Stimulated activated CD4-positive, alpha-beta T cell treated with anti-CD3 and anti-CD28 coated beads, Interleukin-1b, Interleukin-23, amount 100 ng/mL, for 1 hour (primary cell): ENCODE measurements at places on chromosomes 2 and 18.

GRCh38 chr2:164784376-164784775 is 57.2 kb downstream of the COBLL1 start:
- no peak for DNase-seq

DNA sequence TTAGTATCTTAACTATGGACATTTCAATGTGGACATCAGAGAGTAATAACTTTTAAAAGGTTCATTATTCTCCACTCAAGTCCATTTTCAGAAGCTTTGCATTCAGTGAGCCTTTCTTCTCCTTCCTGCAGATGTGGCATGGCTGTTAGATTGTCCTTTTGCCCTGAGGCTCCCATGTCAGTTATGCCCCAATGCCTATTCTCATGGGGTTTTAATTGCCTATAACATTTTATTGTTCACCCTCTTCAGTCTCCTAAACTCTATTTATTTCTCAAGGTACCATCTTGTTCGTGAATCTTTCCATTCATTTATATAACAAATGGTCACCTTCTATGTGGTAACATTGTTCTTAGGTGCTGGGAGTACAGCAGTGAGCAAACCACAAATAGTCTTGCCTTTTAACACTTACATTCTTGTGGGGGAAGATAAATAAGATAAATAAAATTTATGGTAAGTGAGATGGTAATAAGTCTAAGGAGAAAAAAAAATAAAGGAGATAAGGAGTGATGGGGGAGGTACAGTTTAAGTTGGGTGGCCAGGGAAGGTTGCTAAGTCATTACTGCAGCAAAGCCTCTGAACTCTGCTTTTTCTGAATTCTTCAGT is 277.9 kb upstream of the SIX3 start:
- DNase-seq = no peak

DNA sequence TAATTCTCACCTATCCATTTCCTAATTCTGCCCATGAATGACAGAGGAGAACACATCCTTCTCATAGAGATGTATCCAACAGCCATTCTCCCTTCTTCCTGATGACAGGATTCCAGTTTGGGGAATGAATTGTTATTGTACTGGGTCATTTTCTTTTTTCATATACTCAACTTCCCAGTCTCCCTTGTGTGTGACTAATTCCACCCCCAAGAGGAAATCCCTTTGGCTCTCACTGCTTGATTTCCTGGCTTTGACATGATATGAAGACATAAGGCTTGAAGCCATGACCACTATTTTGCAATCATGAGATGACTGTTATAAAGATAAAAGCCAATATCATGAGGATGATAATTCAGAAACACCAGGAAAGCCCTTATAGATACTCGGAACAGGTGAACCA is 384.7 kb upstream of the ACVR2A start:
- no peak for DNase-seq

GRCh38 chr18:74682991-74683297 is 85.3 kb downstream of the ZNF407 start:
- no peak for DNase-seq

DNA sequence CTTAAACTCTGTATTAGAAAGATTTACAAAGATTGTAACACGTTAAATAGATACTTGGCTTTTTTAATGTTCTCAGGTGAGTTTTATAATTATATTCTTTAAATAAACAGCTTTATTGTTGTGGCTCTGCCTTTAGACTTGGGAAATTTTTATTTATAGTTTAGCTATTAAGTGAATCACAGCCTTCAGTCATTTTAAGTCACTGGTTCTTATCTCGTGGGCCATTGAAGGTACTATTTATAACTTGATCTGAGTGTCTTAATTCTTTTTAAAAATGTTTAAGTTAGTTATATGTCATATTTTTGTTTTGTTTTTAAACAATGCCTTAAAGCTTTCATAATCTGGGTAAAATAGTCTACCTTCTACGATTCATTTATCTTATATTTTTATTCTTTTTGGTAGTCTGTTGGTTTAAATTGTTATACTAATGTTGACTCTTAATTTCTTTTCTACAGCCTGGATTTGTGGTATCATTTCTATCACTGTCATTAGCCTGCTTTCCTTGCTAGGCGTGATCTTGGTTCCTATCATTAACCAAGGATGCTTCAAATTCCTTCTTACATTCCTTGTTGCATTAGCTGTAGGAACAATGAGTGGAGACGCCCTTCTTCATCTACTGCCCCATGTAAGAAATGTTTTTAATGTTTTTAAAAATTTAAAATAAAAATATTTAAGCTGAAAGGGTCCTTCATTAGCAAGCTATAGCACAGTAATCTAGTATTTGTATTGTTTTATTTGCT is 49.3 kb downstream of the SLC39A10 start:
- DNase-seq = no peak

- DNase-seq = no peak
Observed at GRCh38 chr2:227834916-227835650, 21.4 kb downstream of the CCL20 start.

GRCh38 chr2:61581716-61582115 is 43.6 kb upstream of the XPO1 start:
- no peak for DNase-seq

GRCh38 chr18:57091231-57091630 is 55.7 kb upstream of the BOD1L2 start:
- no peak for DNase-seq

- DNase-seq = no peak
Observed at GRCh38 chr2:110747522-110748488, 15.4 kb downstream of the ACOXL start.

GRCh38 chr2:138665937-138666336 is 114.3 kb downstream of the NXPH2 start:
- DNase-seq = no peak

- DNase-seq = no peak
Observed at GRCh38 chr2:213022987-213023386, 128.4 kb downstream of the IKZF2 start.

DNA sequence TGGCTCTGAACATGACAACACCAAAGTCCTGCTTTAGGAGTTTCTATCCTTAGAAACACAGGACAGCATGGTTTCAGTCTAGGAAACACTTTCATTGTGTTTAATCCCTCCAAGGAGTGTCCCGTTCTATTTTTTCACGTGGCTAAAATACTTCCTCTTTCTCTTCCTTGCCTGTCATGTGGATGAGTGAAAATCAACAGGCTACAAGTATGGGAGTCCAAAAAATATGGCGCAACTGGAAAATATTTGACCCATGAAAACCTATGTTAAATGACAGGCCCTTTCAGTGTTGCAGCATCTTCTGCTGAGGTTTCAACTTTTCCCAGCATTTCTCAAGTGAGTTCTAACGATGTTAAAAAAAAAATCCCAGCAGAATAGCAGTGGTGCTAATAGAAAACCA is 146.3 kb downstream of the LAMA3 start:
- DNase-seq = no peak

GRCh38 chr2:1784087-1784486 is 39.8 kb upstream of the PXDN start:
- DNase-seq = no peak

- DNase-seq = no peak
Observed at GRCh38 chr2:188512456-188512855, 220.8 kb downstream of the GULP1 start.

DNA sequence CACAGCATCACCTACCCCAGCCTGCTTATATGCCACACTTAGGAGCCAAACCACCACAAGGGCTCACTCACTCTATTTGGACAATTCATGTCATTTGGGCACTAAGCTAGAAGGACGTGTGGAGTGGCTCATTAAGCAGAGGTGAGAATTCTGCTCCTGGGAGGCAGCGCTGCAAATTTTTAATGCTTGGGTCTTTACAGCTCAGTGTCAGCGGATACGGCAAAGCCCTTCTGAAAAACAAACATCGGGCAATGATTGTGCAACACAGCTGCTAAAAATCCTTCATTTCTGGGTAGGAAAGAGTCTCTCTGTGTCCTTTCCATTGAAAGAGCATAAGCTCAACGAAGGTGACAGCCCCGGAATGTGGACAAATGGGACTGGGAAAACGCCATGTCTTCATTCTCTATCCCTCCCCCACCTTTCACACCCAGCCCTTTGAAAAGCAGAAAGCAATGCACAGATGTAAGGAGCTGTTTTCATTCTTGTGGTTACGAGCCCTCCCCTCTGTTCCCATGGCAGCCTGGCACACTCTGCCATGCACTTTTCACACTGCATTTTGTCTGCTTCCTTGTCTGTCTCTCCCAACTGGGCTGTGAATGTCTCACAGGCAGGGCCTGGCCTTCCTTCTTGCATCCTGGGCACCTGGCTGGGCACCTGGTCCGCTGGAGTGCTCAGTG is 16.0 kb downstream of the TMEM177 start:
- DNase-seq = no peak

DNA sequence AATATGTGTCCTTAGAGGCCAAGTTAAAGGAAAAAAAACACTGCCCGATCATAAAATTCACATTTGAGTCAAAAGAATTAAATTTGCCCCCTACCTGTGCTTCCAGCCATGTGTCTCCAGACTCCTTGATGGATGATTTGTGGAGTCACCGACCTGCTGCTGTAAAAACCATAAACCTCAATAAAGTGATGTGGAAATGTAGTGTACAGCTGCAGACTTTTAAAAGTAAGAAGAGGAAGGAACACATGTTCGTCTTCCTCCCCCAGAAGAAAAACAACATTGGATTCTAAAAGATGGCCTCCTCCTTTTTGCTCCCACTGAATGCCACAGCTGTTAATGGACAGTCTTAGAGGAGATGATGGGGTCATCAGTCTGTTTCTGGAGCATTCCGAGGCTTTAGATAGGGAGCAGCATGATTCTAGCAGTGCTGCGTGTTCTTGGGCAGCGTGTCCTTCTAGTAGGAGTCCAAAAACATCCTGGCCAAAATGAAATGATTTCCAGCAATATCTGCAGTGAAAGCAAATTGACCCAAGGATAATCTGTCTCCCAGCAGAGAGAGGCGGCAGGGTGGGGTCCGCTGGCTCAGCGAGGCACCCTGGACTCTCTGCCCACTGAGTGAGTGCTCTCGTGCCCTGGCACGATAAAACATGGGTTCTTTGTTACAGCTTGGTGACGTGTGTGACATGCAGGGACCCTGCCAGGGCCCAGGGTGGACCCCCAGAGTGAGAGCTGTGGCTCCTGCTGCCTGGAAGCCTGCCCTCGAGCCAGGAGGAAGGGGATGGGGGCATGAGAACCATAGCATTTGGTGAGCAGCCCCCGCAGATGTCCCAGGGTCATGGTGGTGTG is 196.1 kb downstream of the FAM210A start:
- DNase-seq = no peak

DNA sequence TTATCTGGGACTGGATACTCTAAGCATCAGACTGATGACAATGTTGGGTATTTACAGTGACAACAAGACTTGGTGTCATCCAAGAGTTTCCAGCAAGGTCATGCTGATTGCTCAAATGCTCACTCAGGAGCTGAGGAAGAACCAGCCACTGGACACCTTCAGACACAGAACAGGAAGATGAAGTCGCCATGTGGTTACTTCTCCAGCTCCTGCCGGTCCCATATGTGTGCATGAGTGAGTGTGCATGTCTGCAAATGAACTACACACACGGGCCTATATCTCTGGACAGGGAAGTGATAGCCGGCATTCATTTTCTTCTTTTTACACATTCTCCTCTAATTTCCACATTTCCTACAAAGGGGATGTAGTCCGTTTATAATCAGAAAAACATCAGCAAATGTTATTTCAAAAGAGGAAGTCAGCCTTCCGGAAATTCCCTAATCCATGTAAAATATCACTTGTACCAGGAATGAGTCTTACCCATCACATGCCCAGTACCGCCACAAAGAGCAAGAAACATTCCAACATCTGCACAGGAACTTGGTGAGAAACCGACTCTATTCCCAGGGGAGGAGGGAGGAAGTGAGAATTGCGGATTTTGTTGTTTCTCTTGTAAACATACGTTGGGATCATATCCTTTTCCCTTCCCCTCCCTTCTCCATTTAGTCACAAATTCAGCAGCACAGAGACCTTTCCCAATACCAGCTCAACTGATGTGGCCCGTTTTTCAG is 10.8 kb downstream of the RFX8 start:
- DNase-seq = no peak

DNA sequence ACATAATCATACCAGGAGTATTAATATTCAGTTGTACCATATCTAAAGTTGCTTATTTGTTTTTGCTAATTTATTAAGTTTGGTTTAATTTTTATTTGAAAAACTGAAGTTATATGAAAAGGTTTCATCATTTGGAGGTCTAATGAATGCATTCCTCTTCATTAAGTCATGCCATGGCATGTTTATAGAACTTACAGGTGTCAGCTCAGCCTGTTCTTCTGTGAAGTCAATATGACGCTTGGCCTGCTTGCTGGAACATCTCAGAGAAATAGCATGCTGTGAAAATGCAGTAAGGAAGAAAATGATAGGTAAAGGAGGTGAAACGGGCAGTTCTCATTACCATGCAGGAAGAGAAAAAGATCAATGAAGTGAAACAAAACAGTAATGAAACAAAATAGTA is 58.2 kb downstream of the RAPH1 start:
- no peak for DNase-seq

GRCh38 chr18:79868811-79869541 is 71.2 kb downstream of the KCNG2 start:
- no peak for DNase-seq

- DNase-seq = no peak
Observed at GRCh38 chr2:84953535-84953934, 17.4 kb upstream of the KCMF1 start.

DNA sequence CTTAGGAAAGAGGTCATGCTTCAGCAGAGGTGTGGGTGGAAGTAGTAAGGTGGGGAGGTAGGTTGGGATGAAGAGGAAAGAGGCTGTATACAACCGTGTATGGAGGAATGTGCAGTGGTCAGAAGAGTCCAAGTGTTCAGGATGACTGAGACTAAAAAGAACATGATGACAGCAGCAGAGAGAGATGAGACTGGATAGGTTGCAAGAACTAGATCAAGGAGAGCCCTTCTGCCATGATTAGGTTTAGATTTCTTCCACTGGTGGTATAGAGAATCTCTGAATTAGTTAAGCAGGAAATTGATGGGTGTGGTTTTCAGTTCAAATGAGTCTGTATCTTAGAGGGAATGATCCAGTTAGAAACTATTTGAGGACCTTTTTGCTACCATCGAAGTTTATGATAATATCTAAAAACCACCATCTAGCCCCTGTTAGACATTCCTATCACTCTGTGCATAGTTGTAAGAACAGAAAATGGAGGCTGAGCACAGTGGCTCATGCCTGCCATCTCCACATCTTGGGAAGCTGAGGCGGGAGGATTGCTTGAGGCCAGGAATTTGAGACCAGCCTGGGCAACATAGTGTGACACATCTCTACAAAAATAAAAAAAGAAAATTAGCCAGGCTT is 221.0 kb downstream of the LTBP1 start:
- DNase-seq = no peak

GRCh38 chr2:233417282-233417681 is 63.0 kb downstream of the DGKD start:
- no peak for DNase-seq

- no peak for DNase-seq
Observed at GRCh38 chr2:109177635-109178034, 48.6 kb downstream of the SH3RF3 start.

DNA sequence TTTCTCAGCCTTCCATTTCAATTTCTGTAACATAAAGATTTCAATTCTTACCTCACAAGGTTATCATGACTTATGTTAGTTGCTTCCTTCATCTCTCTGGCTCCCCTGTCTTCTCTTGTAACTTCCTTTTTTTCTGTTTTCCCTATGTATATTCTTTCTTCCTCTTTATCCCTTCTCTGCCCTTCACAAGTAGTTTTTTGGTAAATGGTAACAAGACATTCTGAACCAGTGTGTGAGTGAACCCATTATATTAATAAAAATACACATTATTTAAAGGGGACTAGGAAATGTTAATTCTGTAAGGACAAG is 8.4 kb downstream of the ACSL3 start:
- no peak for DNase-seq
